ENCODE measurements at places on chromosomes 13 and 19. TPM values are rescaled to one million over a fixed set of nuclear protein-coding genes. Genes with fewer than 3 reads are reported as not detected.

DNA sequence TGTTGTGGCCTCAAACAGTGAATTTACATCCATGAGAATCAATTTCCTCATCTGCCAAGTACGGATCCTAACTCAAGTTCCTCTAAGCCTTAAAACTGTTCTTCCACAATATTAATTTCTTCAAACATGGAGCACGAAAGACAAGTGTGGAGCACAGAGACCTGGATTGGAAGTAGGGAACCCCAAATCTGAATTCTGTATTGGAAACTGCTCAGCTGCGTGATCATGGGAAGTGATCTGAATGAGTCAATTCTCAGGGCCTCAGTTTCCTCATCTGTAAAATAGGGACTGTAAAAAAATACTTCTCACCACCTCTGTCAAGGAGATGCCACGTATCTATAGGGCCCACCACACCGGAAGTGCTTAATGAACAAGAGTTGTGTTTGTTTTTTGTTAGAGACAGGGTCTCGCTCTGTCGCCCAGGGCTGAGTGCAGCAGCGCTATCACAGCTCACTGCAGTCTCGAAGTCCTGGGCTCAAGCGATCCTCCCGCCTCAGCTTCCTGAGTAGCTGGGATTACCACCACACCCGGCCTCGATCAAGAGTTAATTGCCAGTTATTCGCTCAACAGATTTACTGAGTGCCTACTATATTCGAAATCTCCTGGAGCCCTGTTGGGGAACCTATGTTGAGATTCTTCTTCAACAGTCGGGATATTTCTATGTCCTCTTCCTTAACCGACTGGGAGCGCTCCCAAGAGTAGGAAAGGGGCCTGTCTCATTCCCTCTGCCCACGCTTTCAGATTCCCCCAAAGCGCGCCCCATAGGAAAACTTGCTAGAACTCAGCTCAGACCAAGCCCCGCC, 1.6 kb downstream of the SERTAD3 start:
- DNase-seq, result no peak

PRODH2 gene
- 34.6 TPM for polyA plus RNA-seq

GRCh38 chr13:27199211-27199610, 27.6 kb upstream of the USP12 start:
- DNase-seq, result no peak

LILRA1 gene
- polyA plus RNA-seq, result 0.70 TPM

ZNF329 gene
- 24.3 TPM for polyA plus RNA-seq

DNA sequence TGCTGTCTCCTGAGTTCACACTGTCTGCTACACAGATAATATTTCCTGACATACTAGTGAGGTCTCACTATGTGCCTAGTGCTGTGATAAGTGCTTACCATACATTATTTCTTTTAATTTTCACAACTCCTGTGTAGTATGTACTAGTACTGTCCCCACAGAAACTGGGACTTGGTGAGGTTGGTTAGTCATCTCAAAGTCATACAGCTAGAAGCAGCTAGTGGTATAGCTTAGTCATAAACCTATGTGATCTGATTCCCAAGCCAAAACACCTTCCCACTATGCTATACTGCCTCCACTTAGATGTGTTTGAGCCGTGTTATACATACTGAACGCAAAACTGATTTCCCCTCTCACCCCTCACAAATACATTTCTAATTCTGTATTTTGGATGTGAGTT, 10.5 kb downstream of the MTMR6 start:
- DNase-seq, result no peak

GRCh38 chr13:41075485-41075884, 14.2 kb downstream of the WBP4 start:
- DNase-seq, result no peak
